ENCODE measurements at places on chromosomes 7 and 10.

DNA sequence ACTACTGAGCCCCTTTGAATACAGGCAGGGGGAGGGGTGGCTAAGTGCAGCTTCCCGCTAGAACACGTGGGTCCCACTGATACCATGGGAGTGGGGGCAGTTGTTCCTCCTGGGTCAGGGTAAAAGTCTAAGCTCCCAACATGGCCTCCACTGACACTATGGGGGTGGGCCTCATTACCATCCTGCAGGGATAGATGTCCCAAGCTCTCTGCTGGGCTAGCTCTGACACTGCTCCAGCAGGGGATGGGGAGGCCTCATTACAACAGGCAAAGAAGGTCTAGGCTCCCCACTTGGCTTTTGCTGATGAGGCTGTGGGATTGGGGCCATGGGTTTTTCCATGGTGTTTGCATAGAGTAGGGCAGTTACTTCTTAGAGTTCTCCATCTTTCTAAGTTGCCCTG is 51.5 kb downstream of the STK17A start:
- no peak for DNase-seq

GRCh38 chr7:130899071-130899560 is 165.1 kb upstream of the KLF14 start:
- no peak for DNase-seq

GRCh38 chr7:3912291-3912690 is 611.2 kb downstream of the SDK1 start:
- DNase-seq, result no peak

DNA sequence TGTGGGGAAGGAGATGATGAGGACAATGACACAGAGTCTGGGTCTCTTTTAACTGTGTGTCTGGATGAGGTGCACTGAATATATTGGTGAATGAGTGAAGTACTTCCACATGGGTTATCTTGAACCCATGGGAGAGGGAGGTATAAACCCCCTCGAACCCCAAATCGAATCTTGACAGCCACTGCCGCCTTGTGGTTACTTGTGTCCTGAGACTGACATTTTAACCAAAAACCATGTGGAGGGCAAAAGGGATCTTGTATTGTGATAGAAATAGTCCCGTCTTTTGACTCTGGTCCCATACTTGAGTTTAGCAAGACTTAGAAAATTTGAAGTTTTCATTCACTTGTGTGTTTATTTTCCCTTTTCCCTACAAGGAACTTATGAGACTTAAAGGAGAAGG is 283.3 kb downstream of the PHTF2 start:
- no peak for DNase-seq

DNA sequence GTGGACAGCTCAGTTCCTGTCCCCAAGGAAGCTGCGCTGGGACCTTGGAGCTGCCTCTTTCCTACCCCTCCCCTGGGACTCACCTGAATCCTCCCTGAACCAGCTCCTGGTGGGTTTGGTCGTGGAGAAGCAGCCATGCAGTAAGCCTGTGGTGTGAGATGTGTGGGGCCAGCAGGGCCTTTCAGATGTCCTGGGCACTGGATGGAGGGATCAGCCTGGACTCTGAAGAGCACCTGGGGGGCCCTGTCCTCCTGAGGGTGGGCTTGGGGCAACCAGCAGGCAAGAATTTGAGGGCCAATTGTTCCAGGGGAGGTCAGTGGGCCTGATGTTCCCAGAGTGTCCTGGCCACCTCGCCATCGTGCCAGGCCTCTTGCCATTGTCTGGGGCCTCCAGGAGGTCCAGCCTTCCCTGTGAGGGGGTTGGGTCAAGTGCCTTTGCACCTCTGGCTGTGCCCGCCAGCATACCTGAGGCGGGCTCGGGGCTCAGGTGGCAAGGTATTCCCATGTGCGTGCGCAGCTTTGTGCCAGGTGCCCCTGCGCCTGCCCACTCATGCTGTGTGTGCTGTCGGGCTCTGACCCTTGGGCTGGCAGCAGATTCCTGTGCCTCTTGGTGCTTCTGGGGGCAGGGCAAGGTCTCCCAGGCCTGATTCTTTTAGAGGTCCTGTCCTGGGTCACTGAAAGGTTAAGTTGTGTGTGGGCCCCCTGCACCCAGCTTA is 7.3 kb downstream of the TRIM8 start:
- no peak for DNase-seq

DNA sequence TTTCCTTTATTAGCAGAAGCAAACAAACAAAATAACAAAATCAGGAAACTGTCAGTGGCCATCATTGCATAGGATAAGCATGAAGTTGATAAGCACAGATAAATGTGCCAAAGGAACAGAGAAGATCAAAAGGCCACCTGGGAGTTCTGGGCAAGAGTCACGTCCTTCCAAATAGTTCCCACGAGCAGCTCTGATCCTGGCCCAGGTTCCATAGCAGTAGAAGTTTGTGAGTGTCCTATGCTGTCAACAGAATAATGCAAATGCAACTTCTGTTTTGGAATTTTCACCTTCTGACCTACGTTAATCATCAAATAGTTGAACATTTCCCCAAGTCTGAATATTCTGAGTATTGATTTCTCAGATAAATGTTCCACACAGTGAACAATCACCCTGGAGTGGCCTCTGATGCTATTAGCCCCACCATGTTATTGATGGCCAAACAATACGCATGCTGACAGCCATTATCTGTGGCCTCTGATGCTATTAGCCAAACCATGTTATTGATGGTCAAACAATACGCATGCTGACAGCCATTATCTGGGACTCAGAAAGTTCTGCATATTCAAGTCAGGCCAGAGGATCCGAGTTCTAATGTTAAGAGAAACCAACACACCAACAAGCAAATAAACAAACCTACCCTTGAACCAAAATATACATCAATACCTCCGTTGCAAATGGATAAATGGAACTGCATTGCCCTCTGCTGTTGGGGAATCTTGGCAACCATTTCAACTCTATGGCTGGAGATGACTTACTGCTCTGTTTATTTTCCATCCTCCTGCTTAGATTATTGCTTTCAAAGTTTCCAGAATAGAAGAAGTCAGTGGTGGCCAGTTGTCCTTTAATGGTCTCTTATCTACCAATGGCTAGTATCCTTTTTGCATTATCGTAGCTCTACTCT is 63.3 kb downstream of the MRC1 start:
- DNase-seq, result peak; percentile 22

DNA sequence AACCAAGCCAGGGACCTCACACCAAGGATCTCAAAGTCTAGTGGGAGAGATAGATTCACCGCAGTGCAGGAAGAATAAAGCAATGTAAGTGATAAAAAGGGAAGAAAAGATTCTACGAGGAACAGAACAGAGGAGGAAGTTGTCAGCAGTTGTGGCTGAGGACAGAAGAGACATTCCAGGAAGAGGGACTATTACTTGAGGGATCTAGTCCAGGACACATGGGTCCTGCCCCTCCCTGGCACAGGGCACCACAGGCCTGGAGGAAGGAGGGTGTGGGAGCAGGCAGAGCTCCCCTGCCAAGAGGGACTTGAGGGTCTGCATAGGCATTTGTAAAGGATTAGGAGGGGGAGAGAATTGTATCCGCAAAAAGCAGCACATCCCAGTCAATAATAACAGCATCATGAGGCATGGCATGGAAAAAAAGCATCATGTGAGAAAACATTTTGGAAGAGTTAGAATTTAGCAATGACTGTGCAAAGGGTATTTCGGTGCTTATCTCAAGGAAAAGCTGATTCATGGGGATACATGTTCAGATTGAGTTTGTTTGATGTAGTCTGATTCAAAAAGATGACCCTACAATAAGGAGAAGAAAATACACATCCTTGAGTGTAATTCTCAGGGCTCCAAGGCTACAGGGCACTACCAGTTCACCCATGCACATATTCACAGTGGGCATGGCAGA is 12.7 kb downstream of the C10orf71 start:
- DNase-seq, result no peak

- DNase-seq, result no peak
Observed at GRCh38 chr10:86305521-86305920, 61.1 kb downstream of the GRID1 start.

GRCh38 chr10:117667831-117668230 is 125.3 kb downstream of the EMX2 start:
- DNase-seq, result no peak

GRCh38 chr10:116947841-116948529 is 57.0 kb downstream of the SHTN1 start:
- DNase-seq, result peak; percentile 6

DNA sequence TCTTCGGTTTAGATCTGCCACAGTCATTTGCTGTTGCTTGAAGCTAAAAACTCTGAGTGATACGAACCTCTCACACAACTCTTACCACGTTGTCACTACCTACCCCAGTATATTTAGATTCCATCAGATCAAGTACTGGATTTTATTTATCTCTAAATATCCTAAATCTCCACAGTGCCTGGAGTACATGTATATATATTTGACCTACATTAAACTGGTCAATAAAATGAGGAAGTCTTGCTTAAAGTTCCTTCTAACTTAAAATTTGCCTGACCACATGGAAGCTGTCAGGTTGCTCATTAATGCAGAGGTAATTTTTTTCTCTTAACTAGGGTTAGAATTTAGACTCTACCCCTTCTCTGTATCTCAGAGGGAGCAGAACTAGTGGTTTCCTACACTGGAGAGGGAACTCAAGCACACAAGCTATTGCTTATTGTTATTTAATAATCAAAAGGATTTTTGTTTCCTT is 3.1 kb upstream of the MACC1 start:
- DNase-seq, result no peak

DNA sequence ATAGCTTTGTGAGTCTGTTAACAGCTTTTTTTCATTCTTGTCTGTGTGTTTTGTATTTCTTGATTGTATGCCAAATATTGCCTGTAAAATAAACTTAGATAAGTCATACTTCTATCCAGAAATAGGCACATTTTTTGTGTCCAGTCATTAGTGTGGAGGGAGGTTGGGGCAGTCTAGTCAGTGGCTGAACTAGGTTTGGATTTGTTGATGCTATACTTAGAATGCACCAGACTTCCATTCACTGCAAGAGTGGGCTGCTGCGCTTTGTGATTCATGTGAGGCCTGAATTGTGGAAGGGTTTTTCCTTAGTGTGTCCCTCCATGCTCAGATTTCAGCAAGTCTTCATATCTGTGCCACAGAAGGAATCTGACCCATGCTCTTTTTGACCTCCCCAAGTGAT is 50.0 kb downstream of the TRUB1 start:
- peak; percentile 23 for DNase-seq

GRCh38 chr7:85829817-85830432 is 643.1 kb upstream of the SEMA3D start:
- DNase-seq, result peak; percentile 8

GRCh38 chr7:21099955-21100354 is 313.3 kb upstream of the SP8 start:
- DNase-seq, result no peak

DNA sequence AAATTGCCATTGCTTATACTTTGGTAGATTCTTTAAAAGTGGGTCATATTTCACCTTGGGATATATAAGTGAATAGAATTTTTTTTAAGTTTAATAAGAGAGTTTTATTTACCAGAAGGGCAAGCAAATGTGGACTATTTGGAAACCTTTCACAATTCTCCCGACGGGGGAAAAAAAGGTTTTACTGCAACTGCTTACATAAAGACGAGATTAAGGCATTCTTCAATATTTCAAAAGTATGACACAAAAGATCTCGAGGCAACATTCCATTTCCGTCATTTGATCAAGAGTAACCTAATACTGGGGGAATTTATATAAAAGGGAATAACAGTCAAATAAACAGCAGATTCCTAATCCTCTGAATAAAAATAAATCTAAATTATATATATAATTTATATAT is 28.5 kb downstream of the HYCC1 start:
- no peak for DNase-seq

DNA sequence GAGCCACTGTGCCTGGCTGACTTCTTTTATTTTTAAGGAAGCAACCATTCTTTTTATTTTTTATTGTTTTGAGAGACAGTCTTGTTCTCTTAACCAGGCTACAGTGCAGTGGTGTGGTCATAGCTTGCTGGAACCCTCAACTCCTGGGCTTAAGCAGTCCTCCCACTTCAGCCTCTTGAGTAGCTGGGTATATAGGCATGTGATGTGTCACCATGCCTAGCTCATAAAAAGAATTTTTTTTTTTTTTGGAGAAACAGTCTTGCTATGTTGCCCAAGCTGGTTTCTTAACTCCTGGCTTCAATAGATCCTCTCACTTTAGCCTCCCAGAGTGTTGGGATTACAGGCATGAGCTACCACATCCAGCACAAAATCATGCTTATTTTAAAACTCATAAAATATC is 5.8 kb downstream of the MCU start:
- DNase-seq, result no peak

GRCh38 chr10:79246209-79246581 is 101.1 kb upstream of the PPIF start:
- peak; percentile 60 for DNase-seq

- no peak for DNase-seq
Observed at GRCh38 chr10:66085906-66086305, 839.9 kb upstream of the LRRTM3 start.

DNA sequence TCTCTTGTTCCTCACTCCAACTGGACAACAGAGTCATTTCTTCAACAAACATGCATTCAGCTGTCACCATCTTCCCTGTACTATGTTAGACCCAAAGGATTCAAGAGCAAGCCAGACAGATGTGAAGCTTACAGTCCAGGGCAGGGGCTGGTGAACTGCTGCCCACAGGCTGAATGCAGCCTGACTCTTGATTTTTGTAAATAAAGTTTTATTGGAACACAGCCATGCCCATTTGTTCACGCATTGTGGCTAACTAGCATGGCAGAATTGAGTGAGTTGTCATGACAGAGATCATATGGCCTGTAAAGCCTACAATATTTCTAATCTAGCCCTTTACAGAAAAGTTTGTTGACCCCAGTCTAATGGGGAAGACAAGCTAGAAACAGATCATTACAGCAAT is 208.7 kb downstream of the EMX2 start:
- no peak for DNase-seq

GRCh38 chr7:14191686-14192098 is 202.2 kb upstream of the ETV1 start:
- DNase-seq, result peak; percentile 62

GRCh38 chr10:70137927-70138883 is 5.6 kb upstream of the AIFM2 start:
- no peak for DNase-seq

DNA sequence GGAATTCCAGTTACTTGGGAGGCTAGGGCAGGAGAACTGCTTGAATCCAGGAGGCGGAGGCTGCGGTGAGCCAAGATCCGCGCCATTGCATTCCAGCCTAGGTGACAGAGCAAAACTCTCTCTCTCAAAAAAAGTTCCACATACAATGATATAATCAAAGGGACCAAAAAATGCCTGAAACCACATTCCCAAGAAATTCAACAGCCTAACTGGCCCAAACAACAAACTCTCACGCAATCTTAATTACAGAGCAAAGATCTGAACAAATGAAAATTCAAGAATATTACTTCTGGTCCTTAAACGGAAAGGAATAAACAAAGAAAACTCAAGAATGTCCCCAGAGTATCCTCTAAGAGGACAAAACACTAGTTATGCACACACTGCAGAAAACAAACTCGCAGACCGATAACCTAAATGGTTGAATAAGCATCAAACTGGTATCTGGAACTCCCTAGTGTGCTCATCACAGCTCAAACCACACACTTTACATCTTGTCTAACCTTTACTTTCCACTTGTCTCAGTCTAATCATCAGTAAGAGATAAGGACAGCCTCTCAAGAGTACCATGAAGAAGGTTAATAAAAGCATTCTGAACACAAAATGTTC is 3.7 kb downstream of the OGA start:
- DNase-seq, result no peak

Measured in AG08395 (cell line).